ENCODE measurements at places on chromosomes 5 and 9. TPM values are rescaled to one million over a fixed set of nuclear protein-coding genes. Genes with fewer than 3 reads are reported as not detected.

LHX6 gene
- total RNA-seq = not detected

HABP4 gene
- 16.5 TPM for total RNA-seq

GRCh38 chr9:5920860-5921328 is 30.2 kb downstream of the MLANA start:
- H3K27ac ChIP-seq = no peak overlapping the region
- DNase-seq = no peak
- H3K4me3 ChIP-seq = no peak overlapping the region
- H3K36me3 ChIP-seq = peaks cover 55% of the 10 kb centered on the region
- H3K27me3 ChIP-seq = no peaks in the 10 kb centered on the region

DNA sequence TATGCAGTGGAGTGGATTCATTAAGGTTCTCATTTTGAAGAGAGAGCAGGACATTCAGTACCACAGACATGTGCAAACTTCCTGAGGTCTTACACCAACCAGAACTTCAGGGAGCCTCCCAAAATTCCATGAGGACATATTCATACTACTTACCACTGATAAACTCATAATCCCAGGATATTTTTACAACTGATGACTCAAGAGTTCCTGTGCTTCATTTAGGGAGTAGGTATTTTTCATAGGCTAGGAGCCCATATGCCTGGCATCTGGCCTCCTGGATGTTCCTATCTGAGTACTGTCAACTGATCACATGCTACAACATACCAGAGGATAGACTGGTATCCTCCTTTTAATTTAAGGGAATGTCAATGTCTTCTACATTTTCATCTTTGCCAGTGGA is 578.0 kb downstream of the EFNA5 start:
- no peaks in the 10 kb centered on the region for H3K27me3 ChIP-seq
- no peak overlapping the region for H3K4me3 ChIP-seq
- DNase-seq = no peak

GRCh38 chr9:15392363-15392762 is 30.3 kb upstream of the SNAPC3 start:
- no peaks in the 10 kb centered on the region for H3K36me3 ChIP-seq
- DNase-seq = no peak
- H3K27me3 ChIP-seq = no peaks in the 10 kb centered on the region
- H3K4me1 ChIP-seq = no peaks in the 10 kb centered on the region

DNA sequence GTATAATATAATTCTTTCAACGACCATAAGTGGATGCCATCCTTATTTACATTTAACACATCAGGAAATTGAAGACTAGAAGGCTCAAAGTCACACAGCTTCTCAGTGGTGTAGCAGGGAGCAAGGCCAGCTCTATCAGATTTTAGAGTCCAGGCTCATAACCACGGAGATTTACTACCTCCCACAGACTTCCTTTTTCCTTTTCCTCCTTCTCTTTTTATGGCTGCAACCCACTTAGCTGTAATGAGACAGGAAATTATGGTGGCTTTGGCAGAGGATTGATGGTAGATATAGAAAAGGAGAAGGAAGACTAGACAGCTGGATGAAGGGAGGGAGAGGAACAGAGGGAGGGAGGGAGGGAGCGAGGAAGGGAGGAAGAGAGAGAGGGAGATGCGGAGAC is 47.4 kb downstream of the SPEF2 start:
- H3K4me3 ChIP-seq = no peak overlapping the region
- no peaks in the 10 kb centered on the region for H3K4me1 ChIP-seq
- peaks cover 4% of the 10 kb centered on the region for H3K36me3 ChIP-seq

DNA sequence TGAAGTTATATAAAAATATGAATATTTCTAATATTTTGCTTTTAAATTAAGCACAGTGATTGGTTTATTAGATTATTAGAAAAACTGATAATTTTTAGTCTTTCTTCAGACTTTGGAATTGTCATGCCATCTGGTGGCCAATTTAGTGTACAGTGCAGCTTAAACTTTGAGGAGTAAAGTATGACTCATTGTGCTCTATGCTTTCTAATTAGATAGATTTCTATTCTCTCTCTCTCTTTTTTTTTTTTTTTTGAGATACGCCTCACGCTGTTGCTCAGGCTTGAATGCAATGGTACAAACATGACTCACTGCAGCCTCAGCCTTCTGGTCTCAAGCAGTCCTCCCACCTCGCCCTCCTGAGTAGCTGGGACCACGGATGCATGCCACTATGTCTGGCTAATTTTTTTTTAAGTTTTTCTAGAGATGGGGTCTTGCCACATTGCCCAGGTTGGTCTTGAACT is 42.1 kb upstream of the GPR21 start:
- no peak for DNase-seq
- H3K36me3 ChIP-seq = peaks cover 19% of the 10 kb centered on the region
- H3K4me3 ChIP-seq = no peak overlapping the region
- H3K27ac ChIP-seq = peak overlapping the region; percentile 64
